ENCODE measurements at places on chromosomes 7 and 10.

DNA sequence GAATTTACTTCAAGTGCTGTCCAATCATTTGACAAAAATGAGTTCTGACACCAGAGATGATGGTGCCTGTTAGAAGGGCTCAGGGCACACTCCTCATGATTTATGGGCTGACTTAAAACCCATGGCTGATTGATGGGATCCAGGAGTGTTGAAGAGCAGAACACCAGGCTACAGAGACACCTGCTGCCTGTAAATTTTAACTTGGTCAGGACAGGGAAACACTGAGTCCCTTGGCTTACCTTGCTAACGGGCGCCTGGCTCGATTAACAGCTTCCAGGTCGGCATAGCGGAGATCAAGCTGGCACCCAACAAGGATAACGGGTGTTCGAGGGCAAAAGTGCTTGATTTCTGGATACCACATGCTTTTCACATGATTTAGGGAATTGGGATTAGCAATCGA lies 51.4 kb downstream of the RHOBTB1 start:
- no peaks in the 10 kb centered on the region for H3K4me1 ChIP-seq
- peaks cover 13% of the 10 kb centered on the region for H3K27me3 ChIP-seq
- no peak for DNase-seq

DNA sequence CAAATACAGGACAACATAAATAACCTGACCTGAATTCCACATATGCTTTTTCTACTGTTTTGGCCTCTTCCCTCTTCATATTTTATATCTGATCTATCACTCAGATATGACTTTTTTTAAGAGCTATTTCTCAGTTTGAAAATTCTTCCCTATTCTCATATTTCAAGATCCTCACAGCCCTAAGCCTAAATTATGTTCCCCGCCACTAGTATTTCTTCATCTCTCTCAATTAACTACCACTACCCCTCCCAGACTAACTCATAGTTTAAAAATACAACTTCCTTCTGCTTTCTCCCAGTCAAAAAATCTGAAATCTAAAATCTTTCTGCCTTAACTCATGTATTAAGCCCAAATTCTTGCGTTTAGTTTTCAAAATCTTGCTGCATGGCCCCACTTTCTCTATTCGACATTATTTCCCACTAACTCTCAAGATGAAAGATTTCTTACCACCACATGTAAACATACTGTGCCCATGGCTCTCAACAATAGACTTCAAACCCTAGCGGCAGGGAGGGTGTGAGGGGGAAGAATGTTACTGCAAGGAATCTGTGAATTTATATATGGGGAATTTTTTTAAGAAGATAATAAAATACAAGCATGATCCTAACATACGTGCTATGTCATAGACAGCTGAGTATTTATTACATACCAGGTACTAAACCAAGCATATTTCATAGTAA lies 64.6 kb downstream of the TFEC start:
- H3K27ac ChIP-seq, result no peak overlapping the region
- H3K4me3 ChIP-seq, result no peak overlapping the region
- H3K4me1 ChIP-seq, result no peaks in the 10 kb centered on the region
- H3K27me3 ChIP-seq, result no peaks in the 10 kb centered on the region
- H3K36me3 ChIP-seq, result no peaks in the 10 kb centered on the region

DNA sequence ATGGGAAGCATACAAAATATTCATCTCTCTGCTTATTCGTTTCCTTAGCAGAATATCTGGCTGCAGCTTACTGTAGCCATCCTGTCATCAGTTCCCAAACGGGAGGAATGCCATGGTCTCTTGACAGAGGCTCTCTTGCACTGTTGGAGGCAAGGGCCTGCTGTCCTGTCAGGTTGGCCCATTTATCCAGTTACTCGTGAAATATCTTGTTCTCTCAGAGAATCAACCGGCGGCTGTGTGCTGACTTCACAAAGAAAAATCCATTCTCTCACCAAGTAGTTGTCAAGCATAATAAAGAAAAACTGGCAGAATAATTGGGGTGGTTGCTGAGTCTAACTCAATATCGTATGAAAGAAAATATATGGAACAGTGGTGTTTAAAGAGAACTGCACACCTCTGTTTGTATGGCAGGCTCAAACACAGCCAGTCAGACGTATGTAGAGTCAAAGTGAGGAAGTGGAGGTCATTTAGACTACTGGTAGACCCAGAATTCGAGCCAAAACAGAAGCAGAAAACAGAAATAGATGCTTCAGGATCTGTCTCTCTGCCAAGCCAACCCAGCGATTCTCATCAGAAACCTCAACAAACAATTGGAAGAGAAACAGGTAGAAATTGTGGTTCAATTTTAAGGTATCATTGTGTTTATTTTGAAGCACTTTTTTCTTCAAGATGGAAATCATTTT lies 349.2 kb upstream of the PRKCQ start:
- peak overlapping the region; percentile 97 for H3K27ac ChIP-seq
- peaks cover 62% of the 10 kb centered on the region for H3K4me1 ChIP-seq
- H3K4me3 ChIP-seq, result peak overlapping the region; percentile 80
- peaks cover 16% of the 10 kb centered on the region for H3K36me3 ChIP-seq
- no peak for DNase-seq

GRCh38 chr10:14534152-14534551 lies 203.4 kb upstream of the FRMD4A start:
- H3K27me3 ChIP-seq, result no peaks in the 10 kb centered on the region
- H3K4me3 ChIP-seq, result no peak overlapping the region
- peaks cover 42% of the 10 kb centered on the region for H3K36me3 ChIP-seq

GRCh38 chr7:159032322-159032721 lies 112.3 kb downstream of the VIPR2 start:
- peak; percentile 1 for DNase-seq
- no peak overlapping the region for H3K4me3 ChIP-seq
- H3K27me3 ChIP-seq, result peaks cover 27% of the 10 kb centered on the region
- no peaks in the 10 kb centered on the region for H3K36me3 ChIP-seq
- H3K4me1 ChIP-seq, result peaks cover 6% of the 10 kb centered on the region
- H3K27ac ChIP-seq, result no peak overlapping the region

GRCh38 chr7:3204526-3204925 lies 96.5 kb upstream of the SDK1 start:
- no peak overlapping the region for H3K4me3 ChIP-seq
- no peak for DNase-seq
- H3K4me1 ChIP-seq, result no peaks in the 10 kb centered on the region

DNA sequence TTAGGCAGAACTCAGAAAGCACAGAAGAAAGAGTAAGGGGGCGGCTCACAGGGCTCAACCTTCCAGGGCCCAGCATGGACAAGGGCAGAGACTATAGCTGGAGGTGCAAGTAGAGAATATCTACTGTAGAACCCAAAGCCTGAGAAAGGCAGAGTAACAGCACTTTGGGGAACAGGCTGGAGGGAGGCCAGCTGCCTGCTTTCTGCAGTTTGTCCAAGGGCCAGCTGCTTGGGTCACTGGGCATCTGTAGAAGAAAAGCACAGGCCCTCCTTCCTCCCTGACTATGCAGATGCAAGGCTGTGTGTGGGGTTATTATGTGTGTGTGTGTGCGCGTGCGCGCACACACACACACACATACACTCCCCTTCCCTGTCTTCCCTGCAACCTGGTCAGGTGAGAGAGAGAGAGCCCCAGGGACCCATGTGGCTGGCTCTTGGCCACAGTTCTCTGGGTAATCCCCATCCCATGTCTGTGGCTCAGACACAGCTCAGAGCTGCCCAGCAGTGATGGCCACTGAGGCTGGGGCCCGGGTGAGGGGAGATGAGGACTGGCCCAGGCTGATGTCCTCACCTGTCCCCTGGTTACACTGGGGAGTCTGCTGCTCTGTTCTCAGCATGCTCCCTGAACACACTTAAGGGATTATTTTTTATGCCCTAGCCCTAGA lies 9.0 kb downstream of the ADRA2A start:
- H3K27ac ChIP-seq, result no peak overlapping the region
- H3K4me3 ChIP-seq, result no peak overlapping the region
- no peaks in the 10 kb centered on the region for H3K4me1 ChIP-seq
- peaks cover 41% of the 10 kb centered on the region for H3K27me3 ChIP-seq
- no peaks in the 10 kb centered on the region for H3K36me3 ChIP-seq

DNA sequence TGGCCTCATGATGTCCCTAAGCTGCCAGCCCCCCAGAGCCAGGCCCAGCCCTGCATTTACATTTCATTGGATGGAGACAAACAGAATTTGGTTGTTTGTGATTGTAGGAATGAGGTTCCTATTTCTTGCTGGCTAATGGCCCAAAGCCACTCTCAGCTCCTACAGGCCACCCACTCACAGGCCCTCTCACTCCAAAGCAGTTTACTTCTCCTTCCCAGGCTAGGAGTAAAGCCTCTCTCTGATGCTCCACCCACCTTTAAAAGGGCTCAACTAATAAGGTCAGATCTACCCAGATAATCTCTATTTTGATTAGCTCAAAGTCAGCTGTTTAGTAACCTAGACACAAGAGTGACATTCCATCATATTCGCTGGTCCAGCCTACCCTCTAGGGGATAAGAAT lies 11.2 kb upstream of the CUZD1 start:
- H3K27me3 ChIP-seq, result no peaks in the 10 kb centered on the region
- H3K36me3 ChIP-seq, result peaks cover 9% of the 10 kb centered on the region
- peaks cover 18% of the 10 kb centered on the region for H3K4me1 ChIP-seq
- H3K4me3 ChIP-seq, result no peak overlapping the region

DNA sequence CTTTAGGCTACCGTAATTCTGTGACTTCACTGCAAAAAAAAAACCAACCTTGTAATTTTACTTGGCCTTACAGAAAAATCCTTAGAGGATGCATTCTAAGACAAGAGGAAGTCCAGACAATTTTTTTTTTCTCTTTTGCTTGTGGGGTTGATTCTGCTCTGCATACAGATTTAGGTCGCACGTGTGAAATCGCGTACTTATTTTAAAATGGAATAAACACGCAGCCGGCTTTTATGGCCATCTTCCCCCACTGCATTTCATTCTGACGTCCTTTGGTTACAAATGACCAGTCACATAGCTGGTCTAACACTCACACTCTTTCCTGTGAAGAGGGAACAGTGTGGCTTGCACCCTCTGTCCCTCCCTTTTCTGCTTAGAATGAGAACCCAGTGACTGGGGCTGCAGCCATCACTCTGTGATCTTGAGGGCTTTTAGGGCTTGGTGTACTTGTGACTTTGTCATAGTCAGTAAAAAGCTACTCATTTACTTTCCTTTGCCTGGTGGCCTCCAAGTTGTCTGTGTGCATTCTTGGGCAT lies 63.6 kb upstream of the CARD11 start:
- H3K36me3 ChIP-seq, result peaks cover 1% of the 10 kb centered on the region
- no peak overlapping the region for H3K4me3 ChIP-seq
- H3K4me1 ChIP-seq, result peaks cover 73% of the 10 kb centered on the region
- no peaks in the 10 kb centered on the region for H3K27me3 ChIP-seq

DNA sequence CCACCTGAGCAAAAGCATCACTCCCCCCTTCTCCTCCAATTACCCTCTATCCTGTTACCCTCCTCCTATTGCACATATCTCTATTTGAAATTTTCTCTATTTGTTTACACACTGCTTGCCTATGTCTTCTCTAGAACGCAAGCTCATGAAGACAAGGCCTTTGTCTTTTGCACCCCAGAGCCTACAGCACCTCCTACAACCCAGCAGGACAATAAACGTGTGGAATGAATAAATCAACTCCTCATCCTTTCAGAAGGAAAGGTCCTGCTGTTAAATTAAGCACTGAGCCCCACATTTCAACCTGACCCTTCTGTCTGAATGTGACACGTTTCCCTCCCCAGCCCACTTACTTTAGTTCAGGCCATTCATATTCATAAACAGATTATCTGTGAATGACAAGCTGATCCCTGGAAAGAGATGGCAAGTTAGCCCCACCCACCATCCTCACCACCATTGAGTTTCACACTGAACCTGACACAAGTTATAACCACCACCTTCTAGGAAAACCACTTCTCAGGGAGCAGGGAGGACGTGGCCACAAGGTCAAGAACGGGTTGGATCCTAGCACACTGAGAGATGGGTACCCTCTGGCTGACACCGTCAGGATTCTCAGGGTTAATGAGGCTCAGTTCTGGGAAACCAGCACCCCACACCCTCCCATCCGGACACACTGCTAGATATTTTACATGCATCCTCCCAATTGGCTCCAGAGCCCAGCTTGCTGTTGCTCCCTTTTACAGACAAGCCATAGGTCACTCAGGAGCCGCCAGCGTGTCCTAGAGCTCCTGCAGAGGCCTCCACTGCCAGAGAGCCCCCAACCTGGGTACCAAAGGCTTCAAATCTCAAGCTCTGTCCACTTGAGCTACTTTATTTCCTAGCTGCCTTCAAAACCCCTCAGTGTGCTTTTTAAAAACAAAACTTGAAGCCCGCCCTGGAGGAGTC lies 934 bp downstream of the PRTFDC1 start:
- H3K4me3 ChIP-seq, result peak overlapping the region; percentile 84
- H3K27me3 ChIP-seq, result no peaks in the 10 kb centered on the region
- peaks cover 4% of the 10 kb centered on the region for H3K36me3 ChIP-seq
- peaks cover 37% of the 10 kb centered on the region for H3K4me1 ChIP-seq
- DNase-seq, result no peak

DNA sequence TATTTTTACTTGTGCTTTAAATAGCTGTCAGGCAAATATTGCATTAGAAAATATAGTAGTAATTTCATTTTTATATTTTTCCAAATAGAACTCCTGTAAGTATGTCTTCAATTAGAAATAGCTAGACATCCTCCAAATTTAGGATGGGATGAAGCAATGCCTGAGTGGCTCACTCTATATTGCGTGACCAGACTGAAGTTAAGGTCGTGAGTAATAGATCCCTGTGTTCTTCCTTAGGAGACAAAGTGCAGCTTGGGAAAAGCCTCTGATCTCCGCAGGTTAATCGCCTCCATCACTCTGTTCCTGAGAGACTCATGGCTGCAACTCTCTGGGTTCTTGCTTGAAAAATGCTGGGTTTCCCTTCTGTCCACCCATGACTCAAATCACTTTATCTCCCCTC lies 484.8 kb upstream of the ANKRD30A start:
- no peak overlapping the region for H3K27ac ChIP-seq
- no peak overlapping the region for H3K4me3 ChIP-seq
- H3K4me1 ChIP-seq, result no peaks in the 10 kb centered on the region
- H3K27me3 ChIP-seq, result no peaks in the 10 kb centered on the region
- DNase-seq, result no peak

- no peaks in the 10 kb centered on the region for H3K4me1 ChIP-seq
- H3K36me3 ChIP-seq, result peaks cover 47% of the 10 kb centered on the region
These were observed 40.9 kb upstream of the EFCAB10 start for GRCh38 chr7:105622106-105622731.

DNA sequence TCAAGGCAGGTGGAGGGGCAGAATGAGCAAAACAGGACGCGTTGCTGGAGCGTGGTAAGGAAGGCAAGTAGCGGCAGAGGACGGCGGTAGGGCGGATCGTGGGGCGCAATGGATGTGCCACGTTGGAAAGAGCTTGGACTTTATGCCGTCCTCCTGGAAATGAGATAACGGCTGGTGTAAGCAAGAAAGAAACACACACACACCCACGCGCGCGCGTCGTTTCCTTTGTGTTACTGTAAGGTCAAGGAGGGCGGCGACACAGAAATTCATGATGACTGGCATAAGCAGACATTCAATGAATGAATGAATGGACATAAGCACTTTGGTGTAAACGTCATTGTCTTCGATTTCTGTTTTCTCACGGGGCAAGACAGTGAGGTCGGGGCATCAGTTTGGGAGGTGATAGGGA lies 683 bp upstream of the ENTPD7 start:
- peaks cover 19% of the 10 kb centered on the region for H3K4me1 ChIP-seq
- peak overlapping the region; percentile 27 for H3K27ac ChIP-seq
- H3K4me3 ChIP-seq, result peak overlapping the region; percentile 71
- H3K27me3 ChIP-seq, result peaks cover 37% of the 10 kb centered on the region
- H3K36me3 ChIP-seq, result peaks cover 5% of the 10 kb centered on the region

GRCh38 chr7:149820622-149821190 lies 17.5 kb upstream of the ZNF862 start:
- H3K4me3 ChIP-seq, result no peak overlapping the region
- no peaks in the 10 kb centered on the region for H3K4me1 ChIP-seq
- DNase-seq, result no peak
- no peak overlapping the region for H3K27ac ChIP-seq
- H3K27me3 ChIP-seq, result no peaks in the 10 kb centered on the region
- H3K36me3 ChIP-seq, result peaks cover 2% of the 10 kb centered on the region

All from central memory CD8-positive, alpha-beta T cell (primary cell).